ENCODE measurements at places on chromosomes 4 and X.
A peak's percentile ranks its signal among the peaks of the same experiment; 100 is the strongest.

DNA sequence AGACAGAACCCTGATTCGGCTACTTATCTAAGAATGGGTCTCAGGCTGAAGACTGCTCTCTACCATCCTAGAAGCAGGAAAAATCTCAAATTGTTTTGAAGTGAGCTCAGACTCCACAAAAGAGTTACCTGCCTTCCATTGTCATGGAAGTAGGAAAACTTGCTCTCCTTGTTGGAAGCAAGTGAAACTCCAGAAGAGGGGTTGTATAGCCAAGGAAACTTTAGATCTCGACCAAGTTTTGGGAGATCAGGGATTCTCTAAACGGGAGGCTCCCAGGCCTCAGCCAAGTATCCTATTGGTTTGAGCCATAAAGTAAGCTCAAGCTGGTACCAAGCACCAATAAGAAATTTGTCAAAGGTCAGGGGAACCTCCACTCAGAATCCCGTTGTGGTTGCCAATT lies 9.2 kb upstream of the FHDC1 start:
- DNase-seq = no peak

DNA sequence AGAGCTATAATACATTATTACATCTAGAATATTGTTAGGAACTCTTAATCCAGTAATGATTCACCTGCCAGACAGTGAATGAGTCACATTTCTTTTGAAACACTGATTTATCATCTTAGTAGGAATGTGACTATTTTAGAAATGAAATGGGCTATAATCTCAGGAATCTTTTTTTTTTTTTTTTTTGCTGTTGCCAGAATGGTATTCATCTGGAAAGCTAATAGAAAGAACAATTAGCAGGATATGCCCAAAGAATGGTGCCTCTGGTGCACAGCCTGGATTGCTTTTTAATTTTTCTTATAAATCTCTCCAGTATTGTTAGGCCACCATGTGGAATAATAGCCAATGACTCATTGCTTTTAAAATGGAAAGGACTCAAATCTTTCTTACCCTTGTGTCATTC lies 181.1 kb upstream of the SMIM31 start:
- DNase-seq = no peak

- peak; percentile 94 for DNase-seq
These were observed 169.4 kb downstream of the MAD2L1 start for GRCh38 chr4:119897260-119897659.

DNA sequence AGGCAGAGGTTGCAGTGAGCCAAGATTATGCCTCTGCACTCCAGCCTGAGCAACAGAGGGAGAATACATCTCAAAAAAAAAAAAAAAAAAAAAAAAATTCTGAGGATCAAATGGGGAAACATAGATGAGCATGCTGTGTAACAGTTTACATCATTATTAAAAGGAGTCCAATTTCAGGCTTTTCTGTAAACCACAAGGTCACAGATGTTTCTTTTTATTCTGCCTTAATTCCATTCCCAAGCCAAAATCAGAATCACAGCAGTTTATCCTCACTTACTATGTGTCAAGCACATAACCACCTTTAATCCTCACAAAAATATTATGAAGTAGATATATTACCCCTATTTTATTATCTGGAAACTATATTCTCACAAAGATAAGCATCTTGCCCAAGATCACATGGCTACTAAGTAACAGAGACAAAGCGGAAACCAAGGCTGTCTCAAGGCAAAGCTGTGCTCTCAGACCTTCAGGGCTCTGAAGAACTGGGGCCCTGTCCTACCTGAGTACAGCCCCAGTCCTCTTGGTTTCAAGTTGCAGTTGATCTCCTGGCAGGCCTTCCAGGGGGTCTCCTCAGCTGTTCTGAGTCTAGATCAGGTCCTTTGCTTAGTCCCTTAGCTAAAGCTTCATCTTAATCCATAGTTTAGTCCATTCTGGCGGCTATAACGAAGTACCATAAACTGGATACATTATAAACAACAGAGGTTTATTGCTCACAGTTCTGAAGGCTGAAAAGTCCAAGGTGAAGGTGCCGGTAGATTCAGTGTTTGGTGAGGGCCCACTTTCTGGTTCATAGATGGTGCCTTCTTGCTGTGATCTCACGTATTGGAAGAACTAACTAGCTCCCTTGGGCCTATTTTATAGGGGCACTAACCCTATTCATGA lies 141.3 kb downstream of the PALLD start:
- no peak for DNase-seq

- no peak for DNase-seq
These were observed 480.8 kb upstream of the TECRL start for GRCh38 chr4:64889906-64890610.

- no peak for DNase-seq
These were observed 78.0 kb downstream of the MSN start for GRCh38 chrX:65745427-65745826.

- no peak for DNase-seq
These were observed 24.0 kb downstream of the MEPE start for GRCh38 chr4:87856816-87857215.

GRCh38 chr4:124070688-124071484 lies 641.6 kb downstream of the ANKRD50 start:
- DNase-seq = no peak

- DNase-seq = no peak
These were observed 14.0 kb upstream of the SHROOM4 start for GRCh38 chrX:50827996-50828395.

GRCh38 chr4:13918110-13918509 lies 290.6 kb upstream of the BOD1L1 start:
- no peak for DNase-seq

GRCh38 chr4:74093981-74094623 lies 4.9 kb downstream of the CXCL2 start:
- DNase-seq = no peak

DNA sequence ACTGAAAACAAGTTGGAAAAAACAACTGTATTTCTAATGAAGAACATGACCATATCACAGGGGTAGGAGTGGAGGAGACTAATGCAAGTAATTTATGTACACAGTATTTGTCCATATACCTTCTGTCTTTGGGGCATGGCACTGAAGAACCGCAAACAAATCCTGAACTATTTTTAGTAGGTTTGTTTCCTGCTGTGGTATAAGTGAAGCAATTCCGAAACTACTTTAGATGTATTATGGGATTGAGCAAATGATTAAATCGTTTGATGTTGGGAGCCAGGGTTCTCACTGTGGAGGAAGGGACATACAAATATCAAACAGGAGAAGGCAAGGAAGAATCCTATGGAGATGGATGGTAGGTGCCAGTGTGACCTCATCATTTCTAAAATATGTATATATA lies 18.9 kb upstream of the SH3KBP1 start:
- no peak for DNase-seq

- DNase-seq = peak; percentile 66
These were observed at the start of gene CDS1 for GRCh38 chr4:84582988-84583875. Gene CDS1, plus strand, starts transcription at chr4:84583127. Its CDS starts 275 bp downstream, at chr4:84583402.

GRCh38 chr4:150949943-150950342 lies 65.1 kb downstream of the LRBA start:
- no peak for DNase-seq

- no peak for DNase-seq
These were observed 32.8 kb upstream of the IL13RA1 start for GRCh38 chrX:118694638-118695037.

- no peak for DNase-seq
These were observed at the start of gene DUSP9 for GRCh38 chrX:153646620-153647373. Gene DUSP9, plus strand, starts transcription at chrX:153647203. Its CDS starts 751 bp downstream, at chrX:153647954.

DNA sequence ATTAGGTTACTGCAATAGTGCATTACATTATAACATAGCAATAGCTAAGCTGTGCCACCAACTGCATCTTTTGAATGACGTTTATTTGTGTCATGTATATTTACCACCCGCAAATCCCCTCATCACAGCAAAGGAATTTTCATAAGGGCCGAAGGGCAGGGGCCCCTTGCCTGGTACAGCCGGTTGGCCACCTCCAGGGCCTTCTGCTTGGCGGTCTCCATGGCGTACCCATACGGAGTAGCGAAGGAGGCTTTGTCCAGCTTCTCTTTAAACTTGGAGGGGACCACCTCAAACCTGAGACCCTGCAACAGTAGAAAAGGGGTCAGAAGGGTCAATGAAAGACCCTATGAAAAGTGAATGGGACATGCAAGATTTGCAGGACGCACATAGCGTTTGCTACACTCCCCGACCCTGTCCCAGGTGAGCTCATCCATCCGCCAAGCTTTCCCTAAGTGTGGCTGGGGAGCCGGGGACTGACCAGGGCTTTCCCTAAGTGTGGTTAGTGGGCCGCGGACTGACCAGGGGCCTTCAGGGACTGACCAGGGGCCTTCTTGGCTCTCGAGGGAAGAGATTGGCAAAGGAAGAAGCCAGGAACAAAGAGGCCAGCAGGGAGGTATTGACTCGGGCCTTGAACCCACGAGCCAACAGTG lies 10.6 kb downstream of the ASMTL start:
- DNase-seq = no peak

DNA sequence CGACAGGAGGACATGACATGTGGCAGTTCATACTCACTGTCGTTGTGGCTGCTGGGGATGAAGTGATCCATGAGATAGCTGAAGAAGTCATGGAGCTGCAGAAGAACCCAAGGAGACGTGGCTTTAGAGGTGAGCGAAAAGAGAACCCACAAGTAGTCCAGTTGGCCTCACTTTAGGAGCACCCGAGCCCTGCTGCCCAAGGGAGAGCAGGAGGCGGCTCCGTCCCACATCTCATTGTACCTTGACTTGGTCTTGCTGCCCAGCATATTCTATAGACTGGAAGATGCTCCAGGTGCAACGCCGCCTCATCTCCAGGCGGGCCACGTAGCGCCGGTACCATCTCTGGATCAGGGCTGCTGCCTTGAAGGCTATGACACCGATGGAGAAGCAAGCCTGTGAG lies 10.6 kb downstream of the PPEF2 start:
- DNase-seq = no peak

DNA sequence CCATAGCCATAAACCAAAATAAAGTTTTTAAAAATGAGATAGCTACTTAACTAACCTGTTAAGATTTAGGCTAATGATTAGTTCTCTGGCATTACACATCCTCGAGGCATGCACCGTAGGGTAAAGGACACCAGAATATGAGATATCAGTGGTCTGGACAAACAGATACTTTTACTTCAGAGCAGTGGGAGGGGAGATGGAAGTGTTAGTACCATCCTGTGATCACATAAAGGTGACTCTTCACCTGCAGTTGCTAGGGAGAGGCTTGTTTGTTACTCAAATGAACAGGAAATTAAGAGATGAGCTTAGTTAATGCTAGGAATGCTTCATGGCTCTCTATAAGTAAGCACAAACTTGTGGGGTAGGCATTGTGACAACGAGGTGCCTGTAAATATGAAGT lies 624.4 kb upstream of the MAGEB2 start:
- DNase-seq = no peak

- DNase-seq = no peak
These were observed 10.9 kb upstream of the EXOSC9 start for GRCh38 chr4:121789960-121790829.

GRCh38 chrX:66756717-66757116 lies 117.8 kb upstream of the EDA2R start:
- no peak for DNase-seq

DNA sequence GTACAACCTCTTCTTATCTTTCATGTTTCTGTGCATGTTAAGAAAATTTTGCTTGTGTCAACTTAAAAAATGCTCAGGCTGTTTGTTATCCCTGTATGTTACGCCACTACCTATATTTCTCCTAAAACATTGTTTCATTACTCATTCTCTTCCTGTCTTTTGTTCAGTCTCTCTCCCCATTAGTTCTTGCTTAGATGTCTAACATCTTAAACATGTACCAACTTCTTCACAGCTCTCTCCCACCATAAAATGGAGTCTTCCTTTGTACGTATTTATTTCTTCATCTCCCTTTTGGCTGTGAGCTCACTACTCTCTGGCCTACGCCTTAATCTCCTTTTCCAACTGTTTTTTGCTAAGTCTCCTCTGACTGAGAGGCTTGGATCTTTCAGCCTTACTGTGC lies 36.4 kb downstream of the PCDH7 start:
- DNase-seq = no peak

GRCh38 chrX:7132335-7133049 lies 15.0 kb upstream of the STS start:
- DNase-seq = no peak

DNA sequence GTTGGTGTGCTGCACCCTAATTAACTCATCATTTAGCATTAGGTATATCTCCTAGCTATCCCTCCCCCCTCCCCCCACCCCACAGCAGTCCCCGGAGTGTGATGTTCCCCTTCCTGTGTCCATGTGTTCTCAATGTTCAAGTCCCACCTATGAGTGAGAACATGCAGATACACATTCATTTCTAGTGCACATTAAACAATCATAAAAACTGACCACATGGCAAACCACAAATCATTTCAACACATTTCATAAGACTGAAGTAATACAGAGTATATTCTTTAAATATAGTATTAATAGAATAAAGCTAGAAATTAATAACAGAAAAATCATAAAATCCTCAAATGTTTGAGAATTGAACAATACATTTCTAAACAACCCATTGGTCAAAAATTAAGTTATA lies 34.1 kb downstream of the PRKG2 start:
- DNase-seq = no peak

- DNase-seq = no peak
These were observed 20.7 kb upstream of the UCHL1 start for GRCh38 chr4:41236032-41236431.
